ENCODE measurements at places on chromosomes 7 and 10.

DNA sequence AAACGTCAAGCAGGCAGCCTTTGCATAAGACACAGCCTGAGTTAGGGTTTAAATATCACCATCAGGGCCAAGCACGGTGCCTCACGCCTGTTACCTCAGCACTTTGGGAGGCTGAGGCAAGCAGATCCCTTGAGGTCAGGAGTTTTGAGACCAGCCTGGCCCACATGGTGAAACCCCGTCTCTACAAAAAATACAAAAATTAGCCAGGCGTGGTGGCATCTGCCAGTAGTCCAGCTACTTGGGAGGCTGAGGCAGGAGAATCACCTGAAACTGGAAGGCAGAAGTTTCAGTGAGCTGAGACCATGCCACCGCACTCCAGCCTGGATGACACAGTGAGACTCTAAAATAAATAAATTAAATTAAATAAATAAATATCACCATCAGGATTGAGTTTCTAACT, 33.0 kb downstream of the SRPK2 start:
- no peak for DNase-seq

DNA sequence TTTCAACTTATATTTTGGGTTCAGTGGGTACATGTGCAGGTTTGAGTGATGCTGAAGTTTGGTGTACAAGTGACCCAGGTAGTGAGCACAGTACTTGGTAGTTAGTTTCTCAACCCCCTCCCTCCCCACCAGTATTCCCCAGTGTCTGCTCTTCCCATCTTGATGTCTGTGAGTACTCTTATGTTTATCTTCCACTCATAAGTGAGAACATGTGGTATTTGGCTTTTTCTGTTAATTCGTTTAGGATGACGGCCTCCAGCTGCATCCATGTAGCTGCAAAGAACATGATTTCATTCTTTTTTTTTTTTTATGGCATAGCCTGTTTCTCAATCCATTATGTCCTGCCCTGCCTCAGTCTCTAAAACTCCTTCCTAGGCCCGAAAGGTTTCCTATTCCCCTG, 222.1 kb downstream of the WDR37 start:
- no peak for DNase-seq

DNA sequence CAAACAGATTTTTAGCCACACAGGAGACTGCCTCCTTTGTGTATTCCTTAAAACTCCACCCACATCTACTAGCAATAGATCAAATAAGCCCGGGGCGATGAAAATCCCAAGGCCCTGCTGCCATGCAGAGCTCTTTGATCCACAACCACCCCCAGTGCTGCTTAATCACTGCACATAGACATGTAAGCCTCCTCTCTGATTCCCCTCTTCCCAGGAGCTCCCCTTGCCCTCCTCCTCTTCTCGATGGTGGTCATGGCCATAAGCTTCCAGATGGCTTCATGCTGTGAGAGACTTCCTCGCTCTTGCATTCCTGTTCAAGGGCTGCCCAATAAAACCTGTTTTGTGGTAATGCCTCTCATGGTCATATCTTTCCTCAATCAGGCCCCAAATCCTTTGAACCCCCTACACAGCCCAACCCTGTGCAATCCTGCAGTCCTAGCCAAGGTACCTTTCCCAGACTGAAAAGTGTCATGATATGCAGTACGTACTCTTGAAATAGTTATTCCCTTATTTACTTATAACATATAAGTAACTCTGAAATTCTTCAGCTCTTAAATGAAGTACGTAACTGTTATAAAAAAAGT, 158.5 kb downstream of the CACNA2D1 start:
- no peak for DNase-seq

- DNase-seq: no peak
Measured at GRCh38 chr7:233249-234035, 41.1 kb downstream of the FAM20C start.

- DNase-seq: no peak
Measured at GRCh38 chr10:93701866-93702209, 554 bp downstream of the FRA10AC1 start.

All from NCI-H774 (cell line).